GM23338 (cell line): ENCODE measurements at places on chromosomes 4 and X. TPM values are rescaled to one million over a fixed set of nuclear protein-coding genes. Genes with fewer than 3 reads are reported as not detected.

GRCh38 chr4:23697001-23697528, 192.8 kb downstream of the PPARGC1A start:
- no peak overlapping the region for H3K27ac ChIP-seq
- H3K4me3 ChIP-seq = no peak overlapping the region
- H3K27me3 ChIP-seq = no peaks in the 10 kb centered on the region
- H3K36me3 ChIP-seq = no peaks in the 10 kb centered on the region
- no peak for DNase-seq
- no peaks in the 10 kb centered on the region for H3K4me1 ChIP-seq

The PLP1 gene
- 49.9 and 66.9 TPM in 2 replicates for total RNA-seq

The ATOH1 gene
- total RNA-seq = 0.27 and 0.69 TPM in 2 replicates

The DNAAF6 gene
- total RNA-seq = not detected in 2 replicates

GRCh38 chrX:26914232-26914631, 548.9 kb downstream of the PPP4R3C start:
- H3K4me1 ChIP-seq = no peaks in the 10 kb centered on the region
- no peak overlapping the region for H3K27ac ChIP-seq
- no peak for DNase-seq
- H3K36me3 ChIP-seq = no peaks in the 10 kb centered on the region
- H3K4me3 ChIP-seq = no peak overlapping the region

The ASB12 gene
- 0.39 and 1.2 TPM in 2 replicates for total RNA-seq

The NUDT10 gene
- 35.5 and 37.3 TPM in 2 replicates for total RNA-seq

DNA sequence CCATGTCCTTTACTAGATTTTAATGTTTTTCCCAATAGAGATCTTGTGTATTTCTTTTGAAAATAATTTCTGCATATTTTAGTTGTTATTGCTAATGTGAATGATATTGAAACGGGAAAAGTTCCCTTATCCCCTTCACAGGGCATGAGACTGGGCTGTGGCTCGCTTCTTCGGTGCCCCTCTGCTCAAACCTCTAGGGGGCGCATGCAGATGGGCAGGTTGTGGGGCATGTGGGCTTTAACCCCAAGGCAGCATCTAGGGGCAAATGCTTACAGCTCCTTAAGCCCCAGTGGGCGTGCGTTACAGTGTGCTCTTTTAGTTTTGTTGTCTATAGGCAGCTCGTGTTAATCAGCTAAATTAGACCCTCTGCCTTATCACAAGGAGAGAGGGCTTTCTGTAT, 194.7 kb downstream of the OPHN1 start:
- no peaks in the 10 kb centered on the region for H3K36me3 ChIP-seq
- H3K4me1 ChIP-seq = peaks cover 7% of the 10 kb centered on the region; the same call in 1 of the 2 replicates
- no peaks in the 10 kb centered on the region for H3K27me3 ChIP-seq
- H3K4me3 ChIP-seq = no peak overlapping the region
- H3K27ac ChIP-seq = no peak overlapping the region
- peak; percentile 64 for DNase-seq

GRCh38 chr4:90128961-90129495, 1.8 kb downstream of the CCSER1 start:
- peaks cover 48% of the 10 kb centered on the region for H3K27me3 ChIP-seq
- no peak overlapping the region for H3K27ac ChIP-seq
- peak overlapping the region; percentile 88 for H3K4me3 ChIP-seq
- peaks cover 14% of the 10 kb centered on the region for H3K4me1 ChIP-seq

- H3K27ac ChIP-seq = no peak overlapping the region
- no peaks in the 10 kb centered on the region for H3K36me3 ChIP-seq
- no peak overlapping the region for H3K4me3 ChIP-seq
- DNase-seq = no peak
These were observed 551.8 kb upstream of the GRID2 start for GRCh38 chr4:91751961-91752360.

The F9 gene
- not detected in 2 replicates for total RNA-seq

DNA sequence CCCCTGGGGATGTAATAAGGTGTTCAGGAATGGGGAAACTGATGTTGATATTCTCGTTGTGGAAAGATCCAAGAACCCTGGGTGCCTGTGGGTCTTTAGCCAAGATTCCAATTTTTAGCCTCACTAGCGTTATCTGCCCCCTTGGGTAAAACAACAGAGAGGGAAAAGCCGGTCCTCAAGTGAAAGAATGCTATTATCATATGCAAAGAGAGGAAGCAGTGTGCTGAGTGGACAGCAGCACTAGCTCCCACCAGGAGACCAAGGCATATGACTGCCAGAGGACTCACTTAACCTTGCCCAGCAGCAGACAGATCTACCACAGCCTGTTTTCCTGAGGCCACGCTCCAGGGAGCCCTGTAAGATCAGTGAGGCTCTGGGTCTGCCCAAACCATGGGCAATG, 257.9 kb upstream of the CPEB2 start:
- DNase-seq = peak; percentile 21
- H3K4me3 ChIP-seq = no peak overlapping the region
- no peaks in the 10 kb centered on the region for H3K36me3 ChIP-seq
- peaks cover 4% of the 10 kb centered on the region; the same call in 1 of the 2 replicates for H3K4me1 ChIP-seq
- no peak overlapping the region for H3K27ac ChIP-seq
- no peaks in the 10 kb centered on the region for H3K27me3 ChIP-seq

DNA sequence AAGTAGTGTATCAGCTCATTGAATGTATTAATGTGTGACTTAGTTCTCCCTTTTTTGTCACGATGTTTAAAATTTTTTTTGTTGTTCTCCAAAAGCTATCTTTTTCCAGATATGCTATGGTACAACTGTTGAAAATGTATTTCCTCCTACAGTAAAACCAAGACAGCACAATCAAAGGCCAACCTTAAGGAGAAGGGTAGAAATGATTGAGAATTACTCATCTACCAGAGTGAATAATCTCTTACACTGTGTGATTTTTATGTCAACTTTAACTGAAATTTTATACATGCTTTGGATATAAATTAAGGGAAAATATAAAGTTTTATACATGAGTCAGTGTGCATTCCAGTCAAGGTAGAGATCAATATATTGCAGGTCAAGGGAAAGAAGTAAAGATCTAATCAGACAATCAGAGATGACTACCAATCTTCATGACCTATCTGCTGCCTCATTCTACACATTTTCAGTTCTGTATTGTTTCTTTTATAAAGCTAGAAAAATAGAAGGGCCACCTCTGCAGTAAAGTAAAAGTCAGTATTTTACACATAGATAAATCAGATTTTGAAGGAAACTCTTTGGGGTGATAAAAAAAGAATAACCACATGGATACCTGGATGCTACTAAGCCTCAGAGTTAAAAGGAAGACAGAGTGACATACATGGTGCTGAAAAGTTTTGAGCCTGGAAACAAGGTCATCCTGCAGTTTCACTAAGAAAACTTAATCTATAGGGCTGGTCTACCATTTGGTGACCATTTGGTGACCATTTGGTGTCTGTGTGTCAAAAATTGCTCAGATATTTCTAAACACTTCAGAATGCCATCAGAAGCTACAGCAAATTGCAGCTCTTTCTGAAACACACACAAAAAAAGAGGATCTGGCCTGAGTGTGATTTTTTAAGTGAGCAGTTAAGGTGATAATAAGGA, 1.6 kb downstream of the FAM13A start:
- H3K4me3 ChIP-seq = peak overlapping the region; percentile 53
- H3K4me1 ChIP-seq = peaks cover 34% of the 10 kb centered on the region
- H3K27ac ChIP-seq = no peak overlapping the region

- no peaks in the 10 kb centered on the region for H3K27me3 ChIP-seq
- H3K36me3 ChIP-seq = no peaks in the 10 kb centered on the region
- no peak overlapping the region for H3K27ac ChIP-seq
- H3K4me1 ChIP-seq = no peaks in the 10 kb centered on the region
- DNase-seq = no peak
- H3K4me3 ChIP-seq = no peak overlapping the region
These were observed 690.8 kb downstream of the PCDH18 start for GRCh38 chr4:136841526-136841925.

- H3K4me3 ChIP-seq = peak overlapping the region; percentile 47
- no peak overlapping the region for H3K27ac ChIP-seq
- H3K4me1 ChIP-seq = peaks cover 46% of the 10 kb centered on the region
- H3K36me3 ChIP-seq = no peaks in the 10 kb centered on the region
These were observed 73.9 kb downstream of the CXXC4 start for GRCh38 chr4:104420766-104421165.

The APEX2 gene
- 15.0 and 20.1 TPM in 2 replicates for total RNA-seq

DNA sequence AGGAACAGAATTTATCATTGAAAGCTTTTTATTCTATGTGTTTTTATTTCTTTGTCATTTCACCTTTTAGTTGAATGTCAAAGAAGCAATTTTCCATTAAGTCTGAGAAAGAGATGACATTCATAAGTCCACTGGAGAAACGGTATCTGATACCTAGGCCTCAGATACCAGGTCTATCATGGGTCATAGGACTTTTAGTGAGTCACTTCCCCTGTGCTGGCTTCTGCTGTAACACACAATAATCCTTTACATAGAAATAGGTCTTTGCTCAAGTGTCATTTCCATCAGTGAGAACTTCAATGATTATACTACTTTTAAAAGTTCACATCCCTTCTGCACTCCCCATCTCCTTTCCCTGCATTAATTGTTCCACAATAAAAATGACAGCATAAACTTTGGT, 125.5 kb upstream of the ARMCX2 start:
- no peaks in the 10 kb centered on the region for H3K4me1 ChIP-seq
- H3K27me3 ChIP-seq = no peaks in the 10 kb centered on the region
- H3K4me3 ChIP-seq = no peak overlapping the region
- H3K36me3 ChIP-seq = no peaks in the 10 kb centered on the region

- H3K4me3 ChIP-seq = no peak overlapping the region
- no peak for DNase-seq
- no peak overlapping the region for H3K27ac ChIP-seq
These were observed 355.2 kb downstream of the UNC5C start for GRCh38 chr4:95193391-95194224.

The CORIN gene
- not detected in 2 replicates for total RNA-seq

The F11 gene
- total RNA-seq = 1.5 and 2.1 TPM in 2 replicates

DNA sequence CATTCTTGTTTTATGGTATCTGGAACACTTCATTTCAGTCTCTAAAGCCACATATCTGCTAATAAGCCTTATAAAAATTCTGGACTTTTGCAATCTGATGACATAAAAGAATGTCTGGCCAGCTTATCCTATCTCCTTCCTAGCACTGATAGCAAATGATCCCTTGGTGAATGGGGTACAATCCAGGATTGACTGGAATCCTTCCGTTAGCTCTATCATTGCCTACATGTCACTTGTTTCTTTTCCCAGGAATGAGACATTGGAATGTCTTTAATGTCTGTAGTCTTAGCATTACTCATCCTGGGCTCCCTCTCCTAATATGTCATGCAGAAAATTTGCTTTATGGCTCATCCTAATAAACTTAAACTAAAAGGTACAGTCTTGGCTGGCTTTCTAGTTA, 14.8 kb upstream of the PABPC4L start:
- no peaks in the 10 kb centered on the region for H3K36me3 ChIP-seq
- no peak for DNase-seq
- no peaks in the 10 kb centered on the region for H3K4me1 ChIP-seq
- no peak overlapping the region for H3K27ac ChIP-seq
- no peak overlapping the region for H3K4me3 ChIP-seq

DNA sequence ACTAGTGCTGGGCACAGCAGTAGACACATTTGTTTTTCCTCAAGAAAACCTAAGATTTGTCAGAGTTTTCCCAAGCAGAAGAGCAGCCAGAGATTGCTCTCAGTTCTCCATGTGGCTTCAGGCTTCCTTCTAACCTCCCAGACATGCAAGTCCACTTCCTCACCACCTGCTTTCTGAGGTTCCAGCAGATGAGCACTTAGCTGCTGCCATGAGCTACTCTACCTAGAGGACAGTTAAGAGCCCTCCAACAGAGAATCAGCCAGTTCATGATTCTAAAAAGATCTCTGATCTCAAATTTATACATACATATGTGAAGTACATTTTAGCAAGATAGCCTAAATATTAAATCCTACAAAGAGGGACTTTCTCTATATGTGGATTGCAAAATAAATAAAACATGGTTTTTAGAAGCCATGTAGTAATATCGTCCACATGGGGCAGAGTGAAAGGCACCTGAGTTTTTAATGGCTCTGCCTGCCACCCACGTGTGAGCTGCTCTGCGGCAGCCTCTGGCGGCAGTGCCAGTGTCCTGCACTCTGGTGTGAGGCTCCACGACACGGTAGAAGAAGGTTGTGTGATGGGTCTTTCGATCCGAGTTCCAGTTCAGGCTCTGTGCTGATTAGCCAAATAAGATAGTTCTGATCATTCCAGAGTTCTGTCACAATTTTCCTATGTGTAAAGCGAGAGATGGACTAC, 10.3 kb downstream of the CYP4V2 start:
- no peak overlapping the region; the same call in 1 of the 2 replicates for H3K27ac ChIP-seq
- no peaks in the 10 kb centered on the region for H3K27me3 ChIP-seq
- peak; percentile 76 for DNase-seq
- peaks cover 10% of the 10 kb centered on the region; the same call in 1 of the 2 replicates for H3K4me1 ChIP-seq

GRCh38 chrX:154032653-154033052, 13.0 kb upstream of the IRAK1 start:
- no peak overlapping the region for H3K27ac ChIP-seq
- no peaks in the 10 kb centered on the region for H3K36me3 ChIP-seq
- peaks cover 6% of the 10 kb centered on the region; the same call in 1 of the 2 replicates for H3K4me1 ChIP-seq
- DNase-seq = peak; percentile 45
- no peak overlapping the region for H3K4me3 ChIP-seq
- H3K27me3 ChIP-seq = no peaks in the 10 kb centered on the region

- no peak overlapping the region for H3K4me3 ChIP-seq
- H3K27me3 ChIP-seq = no peaks in the 10 kb centered on the region
- H3K27ac ChIP-seq = no peak overlapping the region
- H3K36me3 ChIP-seq = no peaks in the 10 kb centered on the region
- no peak for DNase-seq
These were observed 62.8 kb downstream of the SH3KBP1 start for GRCh38 chrX:19824603-19825002.

- no peak for DNase-seq
- H3K4me1 ChIP-seq = no peaks in the 10 kb centered on the region
- no peak overlapping the region for H3K27ac ChIP-seq
- H3K36me3 ChIP-seq = no peaks in the 10 kb centered on the region
- no peak overlapping the region for H3K4me3 ChIP-seq
These were observed 265.5 kb upstream of the FTHL17 start for GRCh38 chrX:31337332-31337731.

The FABP2 gene
- not detected in 2 replicates for total RNA-seq

DNA sequence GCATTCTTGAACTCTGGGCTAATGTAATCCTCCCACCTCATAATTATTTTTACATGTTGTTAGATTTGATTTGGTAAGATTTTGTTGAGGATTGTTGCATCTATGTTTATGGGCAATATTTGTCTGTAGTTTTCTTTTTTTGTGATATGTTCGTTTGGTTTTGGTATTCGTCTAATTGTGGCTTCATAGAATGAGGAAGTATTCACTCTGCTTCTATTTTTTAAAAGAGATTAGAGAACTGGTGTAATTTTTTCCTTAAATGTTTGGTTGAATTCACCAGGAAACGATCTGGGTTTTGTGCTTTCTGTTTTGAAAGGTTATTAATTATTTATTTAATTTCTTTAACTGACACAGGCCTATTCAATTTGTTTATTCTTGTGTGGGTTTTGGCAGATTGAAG, 161.2 kb upstream of the NUDT6 start:
- H3K4me3 ChIP-seq = no peak overlapping the region
- H3K27me3 ChIP-seq = no peaks in the 10 kb centered on the region
- no peaks in the 10 kb centered on the region for H3K4me1 ChIP-seq
- H3K36me3 ChIP-seq = no peaks in the 10 kb centered on the region
- no peak for DNase-seq

The NDST3 gene
- total RNA-seq = 0.31 and 0.56 TPM in 2 replicates

GRCh38 chr4:62822306-62822705, 1586.9 kb downstream of the TECRL start:
- no peak overlapping the region for H3K27ac ChIP-seq
- H3K27me3 ChIP-seq = no peaks in the 10 kb centered on the region
- DNase-seq = no peak
- H3K36me3 ChIP-seq = no peaks in the 10 kb centered on the region
- H3K4me3 ChIP-seq = no peak overlapping the region
- H3K4me1 ChIP-seq = no peaks in the 10 kb centered on the region

The VEGFD gene
- not detected in 2 replicates for total RNA-seq
